Osteoblast (primary cell): ENCODE measurements at places on chromosomes 2 and 18. TPM values are rescaled to one million over a fixed set of nuclear protein-coding genes. Genes with fewer than 3 reads are reported as not detected.
A peak's percentile ranks its signal among the peaks of the same experiment; 100 is the strongest.

The NPHP1 gene
- total RNA-seq, result 7.6 and 8.3 TPM in 2 replicates

GRCh38 chr2:194723446-194723845, 933.6 kb upstream of the SLC39A10 start:
- DNase-seq, result no peak

GRCh38 chr2:27705851-27706622, 42.3 kb downstream of the SLC4A1AP start:
- peak; percentile 86 for DNase-seq

DNA sequence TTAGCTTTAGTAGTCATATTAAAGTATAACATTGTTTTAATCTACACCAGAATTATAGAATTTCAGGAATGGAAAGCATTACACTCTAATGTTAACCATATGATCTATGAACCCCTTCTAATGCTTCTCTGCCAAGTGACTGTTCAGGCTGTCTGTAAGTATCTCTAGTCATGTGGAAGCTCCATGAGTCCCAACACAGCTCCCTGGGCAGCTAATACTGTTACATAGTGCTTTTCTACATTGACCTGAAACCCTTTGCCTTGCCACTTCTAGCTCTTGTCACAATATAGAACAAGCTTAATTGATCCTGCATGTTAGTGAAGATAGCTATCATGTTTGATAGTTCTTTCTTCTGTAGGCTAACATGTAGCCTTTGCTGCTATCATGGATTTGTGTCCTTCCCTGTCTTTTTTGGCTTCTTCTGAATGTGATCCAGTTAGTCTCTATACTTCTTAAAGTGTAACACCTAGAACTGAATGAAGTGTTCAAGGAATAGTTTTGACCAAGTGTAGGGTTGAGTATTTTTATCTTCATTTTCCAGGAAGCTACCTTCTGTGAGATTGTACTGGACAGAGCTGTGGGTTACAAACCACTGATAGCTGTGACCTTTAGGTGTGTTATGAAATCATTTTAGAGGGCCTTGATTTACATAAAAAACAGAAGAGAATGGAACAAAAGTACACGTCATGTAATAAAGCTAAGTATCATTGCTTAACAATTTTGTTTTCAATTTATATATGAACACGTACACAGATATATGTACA, 23.7 kb downstream of the BABAM2 start:
- peak; percentile 11 for DNase-seq

DNA sequence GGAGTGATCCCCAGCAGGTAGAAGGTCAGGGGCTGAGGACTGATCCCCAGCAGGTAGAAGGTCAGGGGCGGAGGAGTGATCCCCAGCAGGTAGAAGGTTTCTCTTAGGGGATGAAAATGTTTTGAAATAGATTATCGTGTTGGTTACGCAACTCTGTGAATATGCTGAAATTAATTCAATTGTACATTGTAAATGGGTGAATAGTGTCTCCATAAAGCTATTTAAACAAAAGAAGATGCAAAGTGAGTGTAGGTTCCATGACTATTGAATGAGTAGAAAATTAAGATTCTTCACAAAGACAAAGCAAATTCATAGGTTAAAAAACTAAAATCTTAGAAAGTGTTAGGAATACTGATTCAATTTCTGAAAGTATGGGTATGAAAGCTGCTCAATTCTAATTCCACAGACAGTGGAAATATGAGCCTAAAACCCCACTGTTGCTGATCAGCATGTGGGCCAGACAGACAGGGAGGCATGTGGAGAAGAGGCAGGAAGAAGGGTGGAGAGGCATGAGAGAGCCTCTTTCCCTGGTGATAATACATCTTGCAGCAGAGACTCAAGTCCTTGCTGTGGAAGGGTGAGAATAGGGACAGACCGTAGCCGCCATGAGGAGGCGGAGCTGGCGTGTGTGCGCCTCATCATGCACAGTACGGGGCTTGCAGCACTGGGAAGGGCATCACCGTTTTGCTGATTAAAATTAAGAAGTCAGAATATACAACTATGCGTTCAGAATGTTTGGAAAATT, 85.9 kb upstream of the NFATC1 start:
- no peak for DNase-seq

DNA sequence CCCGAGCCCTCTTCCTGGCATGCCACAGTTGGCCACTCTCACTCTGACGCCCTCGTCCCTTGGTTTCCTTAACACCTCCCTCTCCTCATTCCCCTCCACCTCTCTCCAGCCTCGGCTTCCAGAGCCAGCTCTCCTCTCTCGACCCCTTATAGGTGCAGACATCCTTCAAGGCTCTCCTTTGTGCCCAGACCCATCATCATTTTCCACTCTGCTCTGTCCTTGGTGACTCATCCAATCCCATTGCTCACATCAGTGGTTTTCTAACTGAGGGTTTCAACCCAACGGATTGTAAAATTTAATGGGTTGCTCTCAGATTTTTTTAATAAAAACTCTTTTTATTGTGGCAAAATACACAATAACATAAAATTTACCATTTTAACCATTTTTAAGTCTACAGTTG, 6.2 kb downstream of the ST8SIA5 start:
- no peak for DNase-seq
